Spinal cord (tissue), 10 donors: ENCODE measurements at places on chromosomes 4 and X. TPM values are rescaled to one million over a fixed set of nuclear protein-coding genes. Genes with fewer than 3 reads are reported as not detected.

DNA sequence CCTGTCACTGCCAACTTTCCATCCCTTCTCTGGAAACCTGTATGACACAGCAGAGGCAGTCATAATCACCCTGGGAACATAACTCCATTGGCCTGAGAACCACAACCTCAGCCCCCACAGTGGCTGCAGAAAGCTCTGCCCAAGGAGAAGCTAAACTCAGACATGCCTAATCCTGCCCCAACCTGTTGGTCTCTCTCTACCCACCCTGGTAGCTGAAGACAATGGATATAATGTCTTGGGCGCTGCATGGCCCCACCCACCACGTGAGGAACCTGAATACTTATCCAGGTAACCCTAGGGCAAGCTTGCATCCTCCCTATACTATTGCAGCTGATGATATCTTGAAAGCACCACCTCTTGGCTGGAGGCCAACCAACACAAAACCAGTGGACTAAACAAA is 225.2 kb downstream of the TEX13C start:
- no peak for DNase-seq

DNA sequence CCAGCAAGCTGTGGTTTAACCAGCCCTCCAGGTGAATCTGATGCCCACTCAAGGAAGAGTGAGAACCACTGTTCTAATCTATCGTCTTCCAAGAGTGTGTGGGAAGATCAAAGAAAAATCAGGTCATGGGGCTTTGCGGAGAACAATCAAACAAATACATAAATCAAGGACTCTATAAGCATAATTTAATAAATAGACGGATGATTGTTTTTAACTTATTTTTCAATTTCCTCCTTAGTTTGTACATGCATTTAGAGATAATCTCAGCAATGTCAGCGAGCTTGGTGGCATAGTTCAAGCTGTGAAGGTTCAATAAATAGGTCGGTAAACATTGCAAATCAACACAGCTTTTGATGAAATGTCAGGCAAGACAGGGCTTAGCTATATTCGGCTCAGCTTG is 84.9 kb downstream of the DMD start:
- DNase-seq, result no peak

DNA sequence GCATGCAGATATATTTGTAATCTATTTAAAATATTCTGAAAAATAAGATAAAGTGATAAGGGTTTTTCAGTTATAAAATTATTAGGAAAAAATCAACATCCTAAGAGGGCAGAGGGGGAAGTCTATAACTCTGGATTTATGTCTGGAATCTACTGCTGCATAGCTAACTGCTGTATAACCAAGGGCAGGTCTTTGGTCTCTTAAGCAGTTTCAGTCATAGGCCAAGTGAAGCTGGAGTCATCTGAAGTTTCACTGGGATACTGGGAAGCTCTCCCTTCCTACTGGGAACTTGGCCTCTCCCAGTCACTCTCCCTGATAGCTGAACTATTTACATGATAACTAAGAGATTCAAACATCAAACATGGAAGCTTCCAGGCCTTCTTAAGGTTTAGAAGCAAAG is 1409.9 kb upstream of the PCDH7 start:
- no peak for DNase-seq

GRCh38 chr4:7196288-7196651 is 3.9 kb downstream of the SORCS2 start:
- no peak for DNase-seq

DNA sequence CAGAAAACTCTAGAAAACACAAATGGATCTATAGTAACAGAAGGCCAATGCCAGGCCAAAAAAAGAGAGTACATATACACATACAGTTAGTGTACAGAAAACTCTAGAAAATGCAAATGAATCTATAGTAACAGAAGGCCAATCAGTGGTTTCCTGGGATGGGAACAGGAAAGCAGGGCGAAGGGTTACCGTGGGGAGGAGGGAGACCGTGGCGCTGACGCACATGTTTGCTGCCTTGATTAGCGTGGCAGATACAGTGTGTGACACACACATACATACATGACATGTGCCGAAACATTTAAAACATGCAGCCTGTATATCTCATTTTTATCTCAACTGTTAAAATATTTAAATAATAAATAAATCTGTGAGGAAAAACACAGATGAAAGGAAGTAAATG is 14.7 kb downstream of the GAK start:
- no peak for DNase-seq

- DNase-seq, result peak; percentile 64
Measured at GRCh38 chrX:152810403-152810802, 20.2 kb downstream of the CETN2 start.

GRCh38 chr4:37220685-37221084 is 23.9 kb upstream of the NWD2 start:
- DNase-seq, result no peak

DNA sequence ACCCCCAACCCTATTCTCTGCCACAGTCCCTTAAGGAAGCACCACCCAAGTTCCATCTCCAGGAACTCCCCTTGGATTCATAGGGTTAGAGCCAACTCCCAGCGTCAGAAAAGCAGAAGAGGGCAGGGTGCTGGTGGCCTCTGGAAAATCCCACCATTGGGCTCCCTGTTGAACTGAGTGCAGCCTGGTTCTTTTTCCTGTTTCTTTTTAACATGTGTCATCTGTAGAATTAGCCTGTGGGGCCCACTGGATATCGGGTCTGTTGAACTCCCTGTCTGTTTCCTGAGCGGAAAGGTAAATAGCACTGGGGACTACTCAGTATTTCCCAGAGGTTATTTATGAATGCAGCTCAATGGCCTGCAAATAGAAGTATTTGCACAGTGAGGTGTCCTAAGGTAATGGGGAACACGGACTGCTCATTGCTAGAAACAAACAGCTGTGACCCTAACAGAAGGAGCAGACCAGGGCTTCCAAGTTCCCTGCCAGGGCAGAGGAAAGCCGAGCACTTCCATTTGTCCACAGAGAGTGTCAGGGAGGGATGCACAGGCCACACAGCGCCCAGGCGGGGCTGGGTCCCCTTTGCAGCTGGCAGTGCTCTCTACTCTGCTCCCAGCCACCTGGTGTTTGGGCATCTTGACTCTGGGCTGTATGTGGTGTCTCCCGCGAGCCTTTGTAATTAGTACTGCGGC is 102.6 kb downstream of the FHDC1 start:
- DNase-seq, result no peak

DNA sequence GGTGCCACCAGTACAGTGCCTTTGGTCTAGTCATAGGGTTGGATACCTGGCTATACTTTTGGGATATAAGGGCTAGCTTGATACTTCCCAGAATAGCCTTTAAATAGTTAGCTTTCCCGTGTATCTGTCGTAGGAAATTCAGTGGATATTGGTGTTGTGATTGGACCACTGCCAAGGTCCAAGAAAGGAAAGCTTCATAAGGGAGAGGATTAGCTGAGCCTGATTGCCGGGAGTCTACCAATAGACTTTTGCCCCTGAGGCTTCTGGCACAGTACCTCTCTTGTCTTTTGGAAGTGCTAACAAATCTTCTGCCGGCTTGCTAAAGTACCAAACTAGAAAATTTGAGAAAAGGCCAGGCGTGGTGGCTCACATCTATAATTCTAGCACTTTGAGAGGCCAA is 350.6 kb downstream of the CHIC1 start:
- DNase-seq, result no peak

DNA sequence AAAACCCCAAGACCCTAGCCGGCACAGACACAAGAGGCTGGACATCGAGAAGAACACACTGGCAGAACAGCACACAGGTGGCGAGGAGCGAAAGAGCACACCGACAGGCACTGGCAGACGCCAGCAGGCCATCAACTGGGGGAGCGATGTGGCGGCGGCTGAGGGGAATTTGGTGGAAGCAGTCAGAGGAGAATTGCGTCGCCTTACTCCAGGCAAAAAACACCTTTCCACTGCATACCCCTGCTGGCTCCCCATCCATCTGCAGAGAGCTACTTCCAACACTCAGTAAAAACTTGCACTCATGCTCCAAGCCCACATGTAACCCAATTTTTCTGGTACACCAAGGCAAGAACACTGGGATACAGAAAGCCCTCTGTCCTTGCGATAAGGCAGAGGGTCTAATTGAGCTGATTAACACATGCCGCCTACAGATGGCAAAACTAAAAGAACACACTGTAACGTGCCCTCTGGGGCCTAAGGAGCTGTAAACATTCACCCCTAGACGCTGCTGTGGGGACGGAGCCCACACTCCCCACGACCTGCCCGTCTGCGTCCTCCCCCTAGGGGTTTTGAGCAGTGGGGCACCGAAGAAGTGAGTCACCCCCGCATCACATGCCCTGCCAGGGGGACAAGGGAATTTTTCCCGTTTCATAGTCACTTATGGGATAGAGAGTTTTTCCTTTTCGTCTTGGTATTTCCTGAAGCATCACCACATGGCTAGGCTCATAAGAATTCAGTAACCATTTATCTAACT is 262.3 kb downstream of the KCTD8 start:
- no peak for DNase-seq

DNA sequence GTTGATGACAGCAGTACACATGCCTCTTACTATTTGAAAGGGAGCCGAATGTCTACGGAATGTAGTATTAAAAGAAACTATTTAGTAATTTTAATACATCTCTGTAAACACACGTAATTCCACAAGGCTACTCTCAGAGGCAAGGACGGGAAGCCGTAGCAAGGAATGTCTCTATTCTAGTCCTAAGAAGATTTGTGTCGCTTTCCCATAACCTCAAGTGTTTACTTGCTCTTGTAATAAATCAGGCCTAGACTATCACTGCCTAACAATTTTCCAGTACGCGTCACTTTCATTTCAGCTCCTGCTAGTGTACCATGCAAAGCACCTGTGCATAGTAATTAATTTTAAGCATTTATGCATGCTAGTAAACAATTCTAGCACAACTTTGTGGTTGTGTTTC is 86.7 kb downstream of the OR13H1 start:
- DNase-seq, result no peak

DNA sequence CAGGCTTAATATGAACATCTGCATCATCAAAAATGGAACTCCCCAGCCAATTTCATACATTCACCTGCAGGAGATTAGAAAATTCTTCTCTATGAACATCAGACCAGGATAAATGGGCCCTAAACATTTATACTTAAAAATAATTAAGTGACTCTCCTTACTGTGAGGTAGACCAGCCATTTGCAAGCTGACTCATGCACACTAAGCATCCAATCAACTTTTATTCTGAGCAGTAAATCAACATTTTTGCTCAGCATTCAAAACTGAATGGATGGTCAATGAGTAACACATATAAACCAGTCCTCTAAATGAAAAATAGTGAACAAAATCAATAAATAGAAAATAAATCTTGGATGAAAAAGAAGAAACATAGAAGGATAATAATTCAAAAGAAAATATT is 19.9 kb upstream of the PCDH10 start:
- DNase-seq, result no peak

GRCh38 chr4:161555689-161556660 is 607.8 kb downstream of the FSTL5 start:
- DNase-seq, result no peak

GRCh38 chrX:27680726-27681125 is 90.6 kb downstream of the DCAF8L2 start:
- DNase-seq, result no peak

- DNase-seq, result no peak
Measured at GRCh38 chr4:184453365-184454160, 20.8 kb downstream of the IRF2 start.

GRCh38 chrX:55908661-55909212 is 191.2 kb downstream of the RRAGB start:
- peak; percentile 76 for DNase-seq

DNA sequence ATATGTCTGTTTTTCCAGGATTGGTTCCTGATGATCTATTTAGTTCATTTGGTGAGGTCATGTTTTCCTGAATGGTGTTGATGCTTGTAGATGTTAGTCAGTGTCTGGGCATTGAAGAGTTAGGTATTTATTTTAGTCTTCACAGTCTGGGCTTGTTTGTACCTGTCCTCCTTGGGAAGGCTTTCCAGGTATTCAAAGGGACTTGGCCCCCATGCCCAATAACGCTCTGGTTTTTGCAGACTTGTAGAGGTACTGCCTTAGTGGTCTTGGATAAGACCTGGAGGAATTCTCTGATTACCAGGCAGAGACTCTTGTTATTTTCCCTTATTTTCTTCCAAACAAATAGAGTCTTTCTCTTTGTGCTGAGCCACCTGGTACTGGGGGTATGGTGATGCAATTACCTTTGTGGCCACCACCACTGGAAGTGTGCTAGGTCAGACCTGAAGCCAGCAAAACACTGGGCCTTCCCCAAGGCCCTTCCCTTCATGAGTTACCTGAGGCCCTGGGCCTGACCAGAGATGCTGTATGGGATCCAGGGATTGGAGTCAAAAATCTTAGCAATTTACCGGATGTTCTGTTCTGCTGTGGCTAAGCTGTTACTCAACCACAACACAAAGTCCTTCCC is 63.3 kb upstream of the RXFP1 start:
- no peak for DNase-seq

DNA sequence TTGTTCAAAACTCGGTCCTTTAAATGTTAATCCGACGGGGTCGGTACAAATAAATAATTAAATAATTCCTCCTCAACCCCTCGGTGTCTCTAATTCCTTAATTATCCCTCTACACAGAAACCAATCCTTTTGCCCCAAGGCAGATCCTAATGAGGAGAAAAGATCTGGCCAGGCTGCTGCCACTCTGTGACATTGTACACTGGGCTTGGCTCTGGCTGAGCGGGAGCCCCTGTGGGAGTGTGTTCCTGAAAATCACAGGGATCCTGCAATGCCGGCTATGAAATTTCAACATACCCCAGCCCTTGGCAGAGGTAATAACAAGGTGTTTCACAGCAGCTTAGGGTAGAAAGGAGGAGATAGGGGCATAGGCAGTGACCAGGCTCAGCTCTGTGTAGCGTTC is 96.0 kb downstream of the DHRSX start:
- peak; percentile 33 for DNase-seq

DNA sequence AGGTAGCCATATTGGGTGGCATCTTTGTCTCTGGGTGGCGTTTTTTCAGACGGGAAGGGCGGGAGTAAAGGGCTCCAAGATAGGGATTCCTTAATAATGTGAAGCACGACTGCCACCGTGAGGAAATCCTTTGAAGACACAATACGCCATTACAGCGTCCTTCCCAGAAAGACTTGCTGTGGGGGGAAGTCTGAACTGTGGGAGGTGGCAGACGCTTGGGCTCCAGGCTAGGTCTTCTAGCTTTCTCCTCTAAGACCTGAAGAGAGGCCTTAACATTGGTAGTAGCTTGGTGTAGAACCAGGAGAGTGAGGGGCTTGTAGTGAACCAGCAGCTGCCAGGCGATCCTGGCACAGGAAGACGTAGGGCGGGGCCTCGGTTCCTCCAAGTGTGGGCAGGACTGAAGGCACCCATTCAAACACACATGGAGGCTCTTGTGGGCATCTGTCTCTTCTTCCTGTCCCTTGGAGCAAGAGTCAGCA is 197.3 kb downstream of the OR13H1 start:
- DNase-seq, result peak; percentile 97

RAB39B gene
- 21.7 TPM for total RNA-seq

HSPA4L gene
- 30.9 TPM for total RNA-seq

SPP1 gene
- total RNA-seq, result 589 TPM

CDKL2 gene
- total RNA-seq, result 10.1 TPM

MTM1 gene
- 26.7 TPM for total RNA-seq

TMEM33 gene
- 39.6 TPM for total RNA-seq

IQSEC2 gene
- total RNA-seq, result 13.6 TPM

HAND2 gene
- total RNA-seq, result not detected

SYTL4 gene
- 33.7 TPM for total RNA-seq

LRCH2 gene
- total RNA-seq, result 8.5 TPM

PDCL2 gene
- not detected for total RNA-seq
